ENCODE measurements at places on chromosomes 11 and 22.

- no peak for DNase-seq
Measured at GRCh38 chr11:69540118-69541000, 58.9 kb downstream of the LINC01488 start.

DNA sequence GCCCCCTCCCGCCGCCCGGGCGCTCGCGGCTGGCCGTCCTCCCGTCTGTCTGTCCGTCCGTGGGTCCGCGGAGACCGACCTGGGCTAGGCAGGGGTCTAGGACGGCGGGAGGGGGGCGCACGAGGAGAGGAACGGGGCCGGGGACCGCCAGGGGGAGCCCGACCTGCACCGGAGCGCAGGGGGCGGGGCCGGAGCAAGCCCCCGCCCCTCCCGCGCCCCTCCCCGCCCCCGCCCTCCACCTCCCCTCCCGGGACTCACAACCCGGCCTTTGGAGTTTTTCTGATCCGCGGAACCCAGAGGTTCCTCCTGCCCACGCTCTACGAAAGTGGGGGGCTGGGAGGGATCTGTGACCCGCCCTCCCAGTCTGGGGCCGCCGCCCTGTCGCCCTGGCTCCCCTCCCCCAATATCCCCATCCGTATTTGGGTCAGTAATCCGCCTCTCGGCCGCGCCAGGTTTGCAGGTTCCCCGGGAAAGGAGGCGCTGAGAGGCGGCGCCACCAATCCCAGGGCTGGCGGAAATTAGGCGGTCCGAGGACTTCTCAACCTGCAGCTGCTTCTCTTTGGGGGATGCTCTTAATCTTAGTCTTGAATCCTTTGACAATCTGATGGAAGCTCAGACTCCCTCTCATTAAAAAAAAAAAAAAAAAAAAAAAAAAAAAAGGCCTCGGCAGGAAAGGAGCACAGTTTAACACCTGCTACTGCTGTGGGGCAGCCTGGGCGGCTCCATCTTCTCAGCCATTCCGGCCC is 925 bp upstream of the KCNJ11 start:
- DNase-seq: peak; percentile 66

DNA sequence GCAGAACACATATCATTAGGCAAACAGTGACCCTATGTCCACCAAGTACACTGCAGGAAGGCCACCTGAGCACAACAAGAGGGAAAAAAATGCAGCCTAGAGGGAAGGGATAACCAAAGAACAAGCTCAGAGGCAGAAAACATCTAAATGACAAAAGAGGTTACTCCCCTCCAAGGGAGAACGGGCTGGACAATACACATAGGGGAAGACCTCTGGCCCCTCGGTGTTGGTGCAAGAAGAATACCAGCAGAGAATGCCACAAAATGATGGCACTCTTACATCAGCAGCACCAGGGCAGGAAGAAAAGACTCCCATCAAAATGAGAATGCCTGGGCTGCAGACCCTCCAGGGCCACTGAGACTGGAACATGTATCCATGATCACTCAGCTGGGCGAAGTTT is 66.6 kb upstream of the OPCML start:
- no peak for DNase-seq

DNA sequence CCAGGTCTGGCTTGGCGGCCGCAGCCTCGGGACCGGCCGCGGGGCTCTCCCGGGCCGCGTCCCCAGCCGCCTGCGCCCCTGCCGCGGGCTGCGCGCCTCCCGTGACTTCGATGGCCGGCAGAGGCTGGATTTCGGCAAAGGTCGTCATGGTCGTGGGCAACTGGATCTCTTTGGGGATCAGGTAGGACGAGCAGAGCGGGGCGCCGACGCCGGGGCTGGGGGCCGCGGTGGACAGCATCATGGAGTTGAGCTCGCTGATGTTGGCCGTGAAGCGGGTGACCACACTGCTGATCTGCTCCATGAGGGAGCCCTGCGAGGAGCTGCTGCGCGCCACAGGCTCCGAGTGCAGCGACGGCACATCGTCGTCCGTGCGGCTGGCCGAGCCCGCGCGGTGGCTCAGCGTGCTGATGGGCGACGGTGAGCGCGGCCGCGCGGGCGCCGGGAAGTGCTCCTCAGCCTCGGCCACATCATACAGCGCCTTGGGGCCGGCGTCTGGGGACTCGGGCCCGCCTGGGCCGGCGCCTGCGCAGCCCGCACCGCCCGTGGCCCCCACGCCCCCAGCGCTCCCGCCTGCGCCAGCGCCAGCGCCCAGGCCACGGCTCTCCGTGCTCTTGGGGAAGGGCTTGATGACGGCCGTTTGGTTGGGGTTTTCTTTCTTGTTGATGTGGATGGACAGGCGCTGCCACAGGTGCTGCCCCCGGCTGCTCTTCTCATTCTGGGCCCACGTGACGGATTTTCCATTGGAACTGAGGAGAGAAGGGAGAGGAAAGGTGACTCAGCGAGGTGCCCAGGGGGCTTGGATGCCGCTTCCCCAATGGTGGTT is 171.4 kb upstream of the CTSC start:
- no peak for DNase-seq

DNA sequence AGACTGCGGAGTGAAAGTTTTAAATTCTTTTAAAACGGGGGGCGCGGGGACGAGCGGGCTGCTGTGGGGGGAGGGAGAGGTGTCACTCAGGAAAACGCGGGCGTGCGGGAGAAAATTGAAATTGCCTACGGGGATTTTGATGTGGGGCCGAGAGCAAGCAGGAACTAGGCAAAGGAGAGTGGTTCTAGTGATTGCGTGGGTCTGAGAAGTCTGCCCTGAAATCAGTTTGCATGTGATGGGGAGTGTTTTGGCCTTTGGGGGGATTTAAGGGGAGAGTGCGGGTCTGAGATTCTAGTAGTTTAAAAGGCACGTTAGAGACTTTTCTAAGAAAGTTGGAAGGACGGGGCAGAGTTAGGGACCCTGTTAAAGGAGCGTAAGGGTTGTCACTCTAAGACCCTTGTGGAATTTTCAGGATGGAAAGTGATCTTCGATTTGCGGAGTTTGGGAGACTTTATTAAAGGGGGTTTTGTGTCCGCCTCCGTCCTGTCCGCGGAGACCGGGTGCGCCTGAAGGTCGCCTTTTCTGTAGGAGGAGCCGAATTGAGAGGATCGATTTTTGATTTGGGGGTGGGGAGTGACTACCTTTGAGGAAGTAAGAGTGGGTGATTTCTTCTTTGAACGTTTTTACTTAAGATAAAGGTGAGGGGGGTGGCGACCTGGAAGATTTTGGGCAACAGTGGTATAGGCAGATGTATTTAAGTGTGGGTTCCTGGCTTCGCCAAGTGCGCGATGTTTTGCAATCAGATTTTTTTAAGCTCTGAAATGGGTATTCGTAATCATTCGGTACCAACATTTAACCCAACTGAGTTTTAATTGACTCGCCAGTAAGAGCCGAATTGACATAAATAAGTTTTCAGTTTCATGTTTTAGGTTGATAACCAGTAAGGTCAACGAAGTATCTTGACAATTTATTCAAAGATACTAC is 1.1 kb downstream of the EED start:
- no peak for DNase-seq

GRCh38 chr11:120710354-120711131 is 199.0 kb downstream of the GRIK4 start:
- DNase-seq: no peak

DNA sequence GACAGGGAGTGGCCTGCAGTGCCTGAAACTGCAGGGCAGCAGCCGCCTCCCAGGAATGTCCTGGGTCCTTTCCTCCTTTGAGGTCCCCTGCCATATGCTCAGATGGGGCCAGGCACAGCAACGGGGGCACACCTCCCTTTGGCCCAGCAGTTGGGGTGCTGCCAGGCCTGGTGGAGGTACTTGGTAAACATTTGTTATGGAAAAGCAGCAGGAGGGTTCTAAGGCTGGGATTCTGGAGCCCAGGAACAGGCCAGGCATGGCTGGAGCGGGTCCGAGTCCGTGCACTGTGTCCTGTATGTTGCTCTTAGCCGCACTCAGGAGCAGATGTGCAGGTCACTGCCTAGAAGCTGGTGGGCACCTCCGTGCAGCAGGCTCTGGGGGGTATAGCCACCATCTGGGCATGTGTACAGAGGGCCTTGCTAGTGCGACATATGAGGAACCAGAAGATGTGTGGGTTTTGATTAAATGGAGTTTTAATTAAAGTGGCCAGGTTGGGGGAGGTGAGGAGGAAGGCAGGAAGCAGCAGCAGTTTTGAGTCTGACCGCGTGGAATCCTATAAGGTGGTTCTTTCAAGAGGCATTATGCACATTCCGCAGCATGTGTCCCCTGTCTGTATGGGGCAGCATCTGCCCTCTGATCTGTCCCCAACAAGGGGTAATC is 1.5 kb downstream of the ADORA2A start:
- no peak for DNase-seq

GRCh38 chr22:35742342-35743100 is 24.8 kb downstream of the APOL5 start:
- no peak for DNase-seq

DNA sequence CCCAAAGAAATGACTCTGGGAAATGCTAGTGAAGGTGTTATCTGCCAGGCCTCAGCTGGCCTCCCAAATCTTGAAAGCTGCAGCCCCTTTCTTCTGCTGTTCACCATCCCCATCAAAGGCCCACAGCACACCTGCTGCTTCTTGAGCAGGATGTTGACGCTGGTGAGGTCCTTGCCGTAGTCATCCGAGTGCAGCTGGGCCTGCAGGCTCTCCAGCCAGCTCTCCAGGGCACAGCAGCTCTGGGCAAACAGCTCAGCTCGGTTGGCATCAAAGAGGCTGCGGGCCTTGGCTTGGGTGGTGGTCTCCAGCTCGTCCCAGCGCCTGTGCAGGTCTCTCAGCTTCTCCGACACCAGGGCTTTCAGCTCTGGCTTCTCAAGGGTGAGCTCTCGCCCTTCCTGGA is 18.5 kb upstream of the RBM4B start:
- DNase-seq: no peak

- DNase-seq: no peak
Measured at GRCh38 chr11:10304495-10305261, at the start of gene ADM. TSS of gene ADM (plus strand) at chr11:10305073. CDS start at chr11:10305701, 628 bp downstream.

DNA sequence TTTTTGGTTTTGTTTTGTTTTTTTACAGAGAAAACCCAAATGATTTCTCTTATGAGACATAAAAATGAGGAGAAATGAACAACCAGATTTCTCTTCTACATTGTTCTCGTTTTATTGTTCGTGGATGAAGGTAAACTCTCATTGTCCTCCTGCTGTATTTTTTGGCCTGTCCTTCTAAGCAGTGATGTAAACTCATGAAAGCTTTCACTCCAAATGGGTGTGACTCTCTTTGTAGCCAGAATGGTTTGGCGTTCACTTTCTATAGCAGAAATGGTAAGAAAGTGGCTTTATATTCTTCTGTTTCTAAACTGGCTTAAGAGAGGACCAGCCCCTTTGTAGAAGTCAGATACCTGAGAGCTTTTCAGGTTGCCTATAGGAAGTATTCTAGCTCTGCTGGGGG is 15.5 kb upstream of the BMAL1 start:
- DNase-seq: no peak

DNA sequence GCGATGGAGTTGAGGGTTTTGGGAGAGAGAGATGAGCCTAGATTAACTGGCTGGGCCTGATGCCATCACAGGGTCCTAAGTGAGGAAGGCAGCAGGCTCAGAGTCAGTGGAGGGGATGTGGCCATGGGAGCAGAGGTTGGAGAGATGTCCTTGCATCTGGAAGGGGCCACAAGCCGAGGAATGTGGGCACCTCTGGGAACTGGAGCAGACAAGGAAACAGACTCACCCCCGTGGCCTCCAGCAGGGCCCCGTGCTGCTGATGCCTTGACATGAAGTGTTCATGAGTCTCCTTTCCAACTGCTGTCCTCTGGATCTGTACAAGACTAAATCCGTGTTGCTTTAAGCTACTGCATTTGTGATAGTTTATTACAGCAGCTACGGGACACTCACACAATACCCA is 49.2 kb downstream of the SHISAL1 start:
- DNase-seq: no peak

DNA sequence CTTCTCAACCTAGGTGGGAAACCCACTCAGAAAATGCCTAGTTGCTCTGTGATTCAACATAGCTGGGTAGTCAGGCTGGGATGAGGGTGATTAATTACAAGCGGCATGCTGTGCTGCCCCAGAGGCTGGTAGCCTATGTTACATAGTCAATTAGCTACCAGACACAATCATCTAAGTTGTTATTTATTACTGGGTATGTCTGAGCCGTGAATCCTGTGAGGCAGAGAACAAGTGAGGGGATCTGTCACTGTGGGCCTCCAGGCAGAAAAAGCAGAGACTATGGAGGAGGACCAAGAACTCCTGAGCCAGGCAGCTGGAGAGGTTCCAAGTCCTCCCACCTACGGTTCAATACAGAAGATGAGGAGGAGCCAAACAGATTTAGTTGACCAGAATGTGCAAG is 186.6 kb upstream of the BDNF start:
- DNase-seq: no peak

GRCh38 chr11:67366546-67366945 is 6.9 kb downstream of the CLCF1 start:
- DNase-seq: no peak

- no peak for DNase-seq
Measured at GRCh38 chr11:102187416-102188151, 77.3 kb downstream of the YAP1 start.

GRCh38 chr11:33040033-33040861 is 875 bp downstream of the TCP11L1 start:
- DNase-seq: no peak

DNA sequence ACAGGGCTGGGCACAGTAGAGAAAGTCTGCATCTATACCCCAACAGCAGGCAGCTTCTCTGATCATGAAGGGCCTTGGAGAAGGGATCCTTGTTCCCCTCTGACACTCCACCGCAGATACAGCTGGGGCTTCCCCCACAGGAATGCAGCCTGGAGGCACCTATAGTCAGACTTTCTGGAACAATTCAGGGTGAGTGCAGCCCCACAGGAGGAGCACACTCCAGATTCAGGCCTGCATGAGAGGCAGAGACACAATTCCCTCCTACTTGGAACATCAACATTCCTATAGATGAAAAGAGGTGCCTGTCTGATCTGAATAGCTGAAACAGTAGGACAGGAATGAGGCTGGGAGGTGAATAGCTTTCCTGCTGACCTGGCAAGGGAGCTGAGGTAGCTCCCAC is 1298.0 kb upstream of the CNTN5 start:
- no peak for DNase-seq

DNA sequence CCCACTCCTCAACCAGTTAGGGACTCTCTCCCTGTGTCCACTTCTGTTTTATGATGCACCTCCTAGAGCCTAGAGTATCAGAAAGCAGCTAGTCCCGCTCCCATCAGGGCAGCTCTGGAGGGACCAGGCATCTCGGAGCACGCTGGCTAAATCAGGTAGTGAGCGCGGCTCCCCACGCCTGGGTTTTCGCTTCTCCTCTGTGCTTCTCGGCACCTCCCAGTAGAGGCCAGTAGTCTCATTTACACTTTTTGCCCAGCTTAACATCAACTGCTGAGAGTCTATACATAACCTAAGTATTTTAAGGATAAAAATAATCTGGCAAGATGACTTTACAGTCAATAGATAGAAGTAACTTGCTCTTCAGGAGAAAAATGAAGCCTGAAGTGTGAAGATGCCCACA is 473.8 kb downstream of the OPCML start:
- no peak for DNase-seq

Data from NCI-H1436 treated with DMSO at 0.1 percent for 48 hours (cell line).